ENCODE measurements at places on chromosomes 7 and 10.

GRCh38 chr10:80540981-80541750 lies 3.5 kb downstream of the SH2D4B start:
- no peak for DNase-seq

DNA sequence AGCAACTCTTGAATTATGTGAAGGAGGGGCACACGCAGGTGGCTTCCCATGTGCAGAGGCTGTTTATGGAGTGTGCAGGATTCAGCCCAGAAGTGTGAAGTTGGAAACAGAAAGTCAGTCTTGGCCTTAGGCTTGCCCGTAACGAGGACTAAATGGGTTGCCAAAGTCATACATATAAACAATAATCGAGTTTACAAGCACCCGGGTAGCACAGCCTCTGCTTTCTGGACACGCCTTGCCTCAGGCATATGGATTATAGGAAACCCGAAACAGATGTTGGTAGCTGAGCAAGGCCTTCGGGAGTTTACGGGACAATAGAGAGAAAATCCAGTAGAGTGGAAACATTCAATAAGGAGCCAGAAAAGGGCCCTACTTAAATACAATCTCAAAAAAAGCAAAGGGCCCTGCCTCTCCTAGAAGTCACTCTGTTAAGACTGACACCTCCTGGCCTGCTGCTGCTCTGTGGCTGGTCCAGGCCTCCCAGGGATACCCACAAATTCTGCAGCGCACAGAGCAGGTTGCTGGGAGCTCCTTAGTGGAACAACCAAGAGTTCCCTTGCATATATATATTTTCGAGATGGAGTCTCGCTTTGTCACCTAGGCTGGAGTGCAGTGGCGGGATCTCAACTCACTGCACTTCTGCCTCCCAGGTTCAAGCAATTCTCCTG lies 48.5 kb downstream of the SMKR1 start:
- DNase-seq: no peak

DNA sequence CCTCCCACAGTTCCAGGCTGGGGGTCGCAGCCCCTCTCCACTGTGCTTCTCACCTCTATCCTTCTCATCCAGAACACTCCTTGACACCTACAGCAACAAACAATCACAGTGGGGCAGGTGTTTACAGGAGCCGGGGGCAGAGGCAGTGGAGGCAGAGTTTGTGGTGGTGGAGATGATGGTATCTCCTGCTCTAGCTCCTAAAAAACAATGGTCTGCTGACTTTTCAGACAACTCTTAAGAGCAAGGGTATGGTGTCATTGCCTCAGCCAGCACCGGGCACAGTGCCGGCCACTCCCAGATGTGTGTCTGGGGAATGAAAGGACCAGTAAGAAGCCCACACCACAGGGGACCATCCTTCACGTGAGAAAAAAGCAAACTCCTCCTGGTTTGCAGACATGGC lies 36.3 kb upstream of the ANTXRL start:
- DNase-seq: no peak

DNA sequence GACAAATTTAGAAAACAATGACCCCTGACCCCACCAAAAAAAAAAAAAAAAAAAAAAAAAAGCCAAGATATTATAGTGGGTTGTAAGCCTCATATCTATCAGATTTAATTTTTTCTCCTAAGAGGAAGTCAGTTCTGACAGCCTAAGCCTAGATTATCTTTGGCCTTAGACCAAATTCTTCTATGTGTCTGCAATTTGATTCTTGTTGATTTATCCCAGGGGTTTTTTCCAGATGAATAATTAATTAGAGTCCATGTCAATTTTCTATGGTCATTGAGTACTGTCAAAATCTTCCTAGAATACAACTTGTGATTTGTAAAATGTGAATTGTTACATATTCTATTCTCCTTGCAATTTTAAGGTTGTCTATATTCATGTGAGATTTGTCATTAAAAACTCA lies 151.6 kb upstream of the CACNA2D1 start:
- DNase-seq: no peak

DNA sequence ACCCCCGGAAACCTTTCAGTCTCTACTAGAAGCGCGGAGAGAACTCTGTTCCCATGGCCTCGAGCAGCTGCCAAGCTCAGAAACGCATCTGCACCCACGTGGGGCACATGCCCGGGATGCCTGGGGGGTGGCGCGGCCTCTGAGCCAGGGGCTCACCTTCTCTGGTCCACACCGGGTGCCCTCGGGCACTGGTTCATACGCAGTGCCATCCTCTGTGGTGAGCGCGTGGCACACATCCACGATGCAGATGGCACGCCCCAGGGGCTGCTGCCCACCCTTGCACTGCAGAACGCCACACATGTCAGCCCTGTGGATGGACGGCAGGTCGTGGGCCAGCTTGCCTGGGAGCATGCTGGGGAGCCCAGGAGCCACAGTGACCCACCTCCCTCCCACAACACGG lies 6.5 kb downstream of the ADAM8 start:
- DNase-seq: no peak

DNA sequence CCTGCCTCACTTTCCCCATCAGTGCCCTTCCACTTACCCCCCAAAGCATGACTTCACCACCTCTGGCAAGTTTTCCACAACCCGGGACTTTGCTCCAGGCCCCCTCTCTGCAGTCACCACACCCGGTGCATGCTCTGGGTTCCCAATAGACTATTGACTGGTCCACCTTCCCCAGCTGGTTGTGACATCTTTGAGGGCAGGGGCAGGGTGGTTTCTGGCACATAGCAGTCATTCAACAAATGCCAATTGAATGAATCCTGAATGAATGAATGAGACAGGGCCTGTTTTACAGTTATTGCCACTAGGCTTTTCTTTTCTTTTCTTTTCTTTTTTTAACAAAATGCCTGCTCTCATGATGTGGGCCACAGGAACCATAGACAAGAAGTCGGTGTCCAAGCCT lies 28.8 kb upstream of the DOCK1 start:
- no peak for DNase-seq

DNA sequence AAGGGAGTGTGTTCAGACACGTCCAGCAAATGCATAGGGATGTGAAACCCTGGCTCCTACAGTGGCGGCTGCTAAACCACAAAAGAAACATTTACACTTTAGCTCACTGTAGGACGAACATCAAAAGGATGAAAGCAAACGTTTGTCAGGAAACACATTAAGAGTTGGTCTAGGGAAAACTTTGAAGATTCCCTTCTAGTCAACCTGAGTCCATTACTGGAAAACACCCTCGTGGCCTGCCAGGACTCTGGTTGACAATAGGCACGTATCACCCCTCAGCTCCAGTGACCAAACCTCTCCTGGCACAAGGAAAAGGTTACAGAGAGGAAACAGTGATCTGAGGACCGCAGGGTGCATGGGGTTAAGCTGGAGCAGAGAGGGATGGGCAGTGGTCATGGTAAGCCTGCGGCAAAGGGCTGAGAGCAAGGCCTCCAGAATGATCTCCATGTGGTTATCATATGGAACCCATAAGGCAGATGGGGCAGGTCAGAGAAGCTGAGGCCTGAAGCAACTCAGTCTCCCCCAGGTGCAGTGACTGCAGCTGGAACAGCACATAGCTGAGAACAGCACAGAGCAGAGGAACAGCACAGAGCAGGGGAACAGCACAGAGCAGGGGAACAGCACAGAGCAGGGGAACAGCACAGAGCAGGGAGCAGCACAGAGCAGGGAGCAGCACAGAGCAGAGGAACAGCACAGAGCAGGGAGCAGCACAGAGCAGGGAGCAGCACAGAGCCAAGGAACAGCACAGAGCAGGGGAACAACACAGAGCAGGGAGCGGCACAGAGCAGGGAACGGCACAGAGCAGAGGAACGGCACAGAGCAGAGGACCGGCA lies 49.9 kb downstream of the CHST15 start:
- DNase-seq: no peak

- DNase-seq: no peak
Measured at GRCh38 chr7:1740214-1740613, 70.1 kb downstream of the ELFN1 start.

- no peak for DNase-seq
Measured at GRCh38 chr7:111081546-111082267, 9.2 kb upstream of the LRRN3 start.

DNA sequence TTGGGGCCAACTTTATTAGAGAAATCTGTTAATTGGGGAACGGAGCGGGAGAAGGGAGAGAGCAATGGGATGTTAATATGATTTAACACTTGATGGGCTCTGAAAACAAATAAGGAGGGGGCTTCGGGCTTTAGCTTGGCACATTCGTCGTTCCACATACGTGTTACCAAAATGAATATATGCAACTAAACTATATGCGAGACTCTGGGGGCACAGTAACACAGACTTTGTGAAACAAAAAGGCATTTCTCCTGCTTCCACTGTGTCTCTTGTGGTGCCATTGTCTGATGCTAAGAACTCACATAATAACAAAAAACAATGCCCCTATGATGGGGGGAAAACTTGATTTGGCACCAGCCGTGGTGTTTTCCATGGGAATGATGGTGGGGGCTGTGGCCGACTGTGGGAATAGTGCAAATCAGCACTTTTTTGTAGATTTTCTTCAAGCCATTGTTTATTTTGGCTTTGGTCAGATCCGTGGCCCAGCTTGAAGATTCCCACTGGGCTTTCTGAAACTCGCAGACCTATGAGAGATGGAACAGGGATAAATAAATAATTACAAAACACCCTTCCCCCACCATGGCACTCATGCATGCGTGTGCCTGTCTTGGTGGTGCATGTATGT lies 2.2 kb upstream of the MXI1 start:
- DNase-seq: no peak

DNA sequence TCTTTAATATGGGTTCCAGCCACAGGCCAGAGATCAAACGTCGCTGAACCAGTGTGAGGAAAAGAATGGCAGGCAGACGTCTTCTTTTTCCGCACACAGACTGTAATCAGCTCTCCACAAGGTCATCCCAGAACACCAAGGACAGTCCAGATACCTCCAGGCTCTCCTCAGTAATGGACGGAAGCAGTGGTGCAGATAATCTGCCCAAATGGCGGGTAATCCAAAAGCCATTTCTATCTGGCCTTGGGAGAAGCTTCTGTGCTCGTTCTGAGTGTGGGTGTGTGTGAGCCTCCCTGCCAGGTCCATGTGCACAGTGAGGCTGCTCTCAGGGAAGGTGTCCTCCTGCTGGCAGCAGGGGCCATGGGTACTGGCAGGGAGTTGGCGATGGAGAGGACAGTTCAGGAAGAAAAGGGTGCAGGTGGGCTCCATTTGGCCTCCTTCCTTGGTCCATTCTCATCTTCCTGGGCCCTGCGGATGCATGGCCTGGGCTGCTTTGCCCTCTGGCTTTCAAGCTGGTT lies 15.6 kb upstream of the TEX36 start:
- DNase-seq: no peak

- DNase-seq: no peak
Measured at GRCh38 chr7:92797693-92798092, 38.7 kb downstream of the CDK6 start.

GRCh38 chr7:158476331-158476932 lies 111.2 kb downstream of the PTPRN2 start:
- no peak for DNase-seq

GRCh38 chr10:70622541-70622940 lies 20.0 kb upstream of the PRF1 start:
- no peak for DNase-seq

DNA sequence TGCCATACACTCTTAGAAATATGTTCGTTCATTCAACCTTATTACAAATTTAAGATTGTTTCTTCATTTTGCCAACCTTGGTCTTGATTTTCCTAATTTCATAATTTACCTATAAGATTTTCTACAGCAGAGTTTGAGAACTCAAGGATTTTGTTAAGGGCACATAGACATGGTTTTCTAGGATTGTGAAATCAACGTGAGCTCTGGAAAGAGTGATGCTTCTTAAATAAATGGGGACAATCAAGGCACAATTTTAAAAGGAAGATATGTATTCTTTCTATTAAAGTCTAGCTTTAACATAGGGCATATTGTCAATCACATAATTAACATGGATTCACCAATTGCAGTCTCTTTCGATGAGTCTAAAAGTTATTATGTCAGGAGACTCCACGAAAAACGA lies 174.2 kb upstream of the PHF14 start:
- DNase-seq: no peak

DNA sequence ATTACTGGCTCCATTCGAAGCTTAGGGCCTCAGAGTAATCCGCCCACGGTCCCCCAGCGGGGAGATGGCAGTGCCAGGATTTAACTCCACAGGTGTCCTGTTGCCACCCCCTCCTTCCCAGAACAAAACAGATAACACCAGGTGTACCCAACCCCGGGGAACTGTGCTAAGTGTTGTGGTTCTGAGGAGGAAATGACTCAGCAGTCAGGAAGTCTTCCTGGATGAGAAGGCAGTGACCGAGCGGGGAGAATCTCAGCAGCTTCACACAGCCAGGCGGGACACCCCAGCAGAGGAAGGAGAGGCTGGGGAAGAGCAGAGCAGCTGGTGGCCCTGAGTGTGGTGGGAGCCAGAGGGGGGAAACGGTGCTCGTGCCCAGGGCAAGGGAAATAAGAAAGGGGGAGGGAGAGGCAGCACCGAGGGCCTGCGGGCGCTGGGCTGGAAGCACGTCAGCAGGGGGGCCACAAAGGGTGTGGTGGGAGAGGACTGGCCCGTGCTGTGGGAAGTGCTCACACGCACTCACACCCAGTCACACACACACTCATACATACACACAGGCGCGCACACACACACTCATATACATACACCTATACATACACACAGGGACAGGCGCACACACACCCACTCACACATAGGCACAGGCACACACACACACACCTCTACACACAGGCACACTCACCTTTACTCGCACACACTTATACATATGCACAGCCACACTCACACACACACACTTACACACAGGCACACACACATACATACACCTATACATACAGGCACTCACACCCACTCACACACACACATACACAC lies 59.8 kb upstream of the CHST15 start:
- DNase-seq: no peak

DNA sequence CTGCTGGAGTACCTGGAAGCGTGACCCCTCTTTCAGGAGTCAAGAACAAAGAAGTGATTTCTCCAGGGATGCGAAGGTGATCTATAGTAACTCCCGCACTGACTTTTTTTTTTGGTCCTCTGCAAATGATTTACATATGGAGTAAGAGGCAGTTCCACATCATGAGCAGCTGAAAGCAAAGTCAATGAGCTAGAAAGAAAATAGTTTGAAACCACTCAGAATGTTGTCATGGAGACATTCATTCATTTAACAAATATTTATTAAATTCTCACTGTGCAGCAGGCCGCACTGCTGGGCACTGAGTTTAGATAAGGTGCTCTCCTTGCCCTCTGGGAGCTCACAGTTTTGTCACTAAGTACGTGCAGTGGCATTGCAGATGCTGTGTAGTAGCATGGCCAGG lies 206.7 kb downstream of the CAMK1D start:
- DNase-seq: no peak

GRCh38 chr7:157136372-157136771 lies 2.4 kb upstream of the UBE3C start:
- no peak for DNase-seq

- DNase-seq: no peak
Measured at GRCh38 chr10:71419750-71420149, 23.0 kb downstream of the CDH23 start.

DNA sequence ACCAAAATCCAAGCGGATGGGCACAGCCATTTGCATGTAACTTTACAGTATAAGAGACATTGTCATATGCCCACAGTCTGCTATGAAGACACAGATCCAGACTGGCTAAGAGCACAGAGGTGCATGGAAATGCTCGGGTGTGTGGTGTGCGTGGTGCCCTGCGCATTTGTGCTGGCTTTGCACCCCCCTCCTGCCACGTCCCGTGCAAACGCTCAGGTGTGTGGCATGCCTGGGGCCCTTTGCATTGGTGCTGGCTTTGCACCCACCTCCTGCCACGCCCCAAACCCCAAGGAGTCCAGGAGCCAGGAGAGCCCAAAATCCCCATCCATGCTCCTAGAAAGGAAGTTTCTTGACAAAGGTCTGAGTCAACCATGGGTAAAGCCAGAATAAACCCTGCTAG lies 306.2 kb downstream of the PTPRN2 start:
- DNase-seq: peak; percentile 47
